A549 treated with DMSO at 1 μM for 4 hours (cell line): ENCODE measurements at places on chromosomes 2 and 18. TPM values are rescaled to one million over a fixed set of nuclear protein-coding genes. Genes with fewer than 3 reads are reported as not detected.

Gene CDKL4
- not detected in 5 replicates for total RNA-seq

Gene CNTNAP5
- not detected in 5 replicates for total RNA-seq

Gene CFC1
- total RNA-seq = not detected in 5 replicates

Gene EVA1A
- total RNA-seq = 12.6 to 14.0 TPM (median 12.7 TPM) in 5 replicates

Gene HEATR5B
- 6.4 to 8.4 TPM (median 7.7 TPM) in 5 replicates for total RNA-seq
